ENCODE measurements at places on chromosomes 3 and 15.

DNA sequence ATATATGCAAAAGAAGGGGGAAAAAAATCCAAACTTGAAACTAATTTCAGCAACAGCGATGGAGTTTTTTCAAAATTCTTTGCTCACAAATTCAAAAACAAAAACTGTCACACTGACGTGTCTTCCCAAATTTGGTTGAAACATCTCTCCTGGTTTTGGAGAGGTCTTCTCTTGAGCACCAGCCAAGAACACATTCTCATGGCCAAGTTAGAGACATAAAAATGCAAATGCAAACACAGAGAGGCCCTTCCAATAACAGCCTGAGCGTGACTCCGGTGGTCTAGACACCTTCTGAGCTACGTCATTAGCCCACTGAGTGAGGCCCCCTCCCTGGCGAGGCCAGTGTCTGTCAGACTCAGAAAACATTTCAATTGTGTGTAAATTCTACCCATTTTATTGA is 436.0 kb upstream of the PROK2 start:
- DNase-seq, result no peak

- no peak for DNase-seq
Measured at GRCh38 chr3:46897829-46898320, 20.4 kb downstream of the PTH1R start.

DNA sequence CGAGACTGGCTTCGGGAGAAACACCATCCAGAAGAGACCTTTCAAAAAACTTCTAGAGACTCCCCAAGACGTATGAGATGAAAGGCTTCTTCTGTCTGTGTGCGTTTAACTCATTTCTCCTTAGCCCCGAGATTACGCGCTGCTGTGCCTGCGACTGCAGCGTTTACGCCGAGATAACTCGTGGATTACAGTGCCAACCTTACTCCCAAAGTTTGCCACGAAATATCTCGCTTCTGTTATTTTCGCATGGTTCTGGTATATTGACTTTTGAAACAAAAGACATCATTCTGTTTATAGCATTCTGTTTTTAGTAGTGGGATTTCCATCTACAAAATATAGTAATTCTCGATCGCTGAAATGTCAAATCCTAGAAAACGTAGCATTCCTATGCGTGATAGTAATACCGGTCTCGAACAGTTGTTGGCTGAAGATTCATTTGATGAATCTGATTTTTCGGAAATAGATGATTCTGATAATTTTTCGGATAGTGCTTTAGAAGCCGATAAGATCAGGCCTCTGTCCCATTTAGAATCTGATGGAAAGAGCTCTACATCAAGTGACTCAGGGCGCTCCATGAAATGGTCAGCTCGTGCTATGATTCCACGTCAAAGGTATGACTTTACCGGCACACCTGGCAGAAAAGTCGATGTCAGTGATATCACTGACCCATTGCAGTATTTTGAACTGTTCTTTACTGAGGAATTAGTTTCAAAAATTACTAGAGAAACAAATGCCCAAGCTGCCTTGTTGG is 467 bp downstream of the PGBD4 start:
- no peak for DNase-seq

GRCh38 chr3:110210086-110210660 is 861.4 kb upstream of the NECTIN3 start:
- no peak for DNase-seq

DNA sequence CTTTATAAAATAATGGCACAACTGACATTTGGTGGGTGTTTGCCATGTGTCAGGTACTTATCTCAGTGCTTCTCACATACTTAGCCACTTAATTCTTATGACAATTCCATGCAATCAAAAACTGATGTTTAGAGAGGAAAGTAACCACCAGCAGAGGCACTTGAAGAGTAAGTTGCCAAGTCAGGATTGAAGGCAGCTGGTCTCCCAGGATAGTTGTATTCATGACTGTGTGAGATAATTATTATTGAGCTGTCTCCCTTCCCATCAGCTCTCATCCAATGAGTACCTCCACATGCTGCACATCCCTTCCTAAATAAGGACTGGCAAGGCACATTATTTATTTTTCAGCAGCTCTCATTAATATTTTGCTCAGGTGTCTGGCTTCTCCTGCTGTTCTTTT is 4.8 kb downstream of the VEPH1 start:
- DNase-seq, result no peak

Measured in bone marrow (tissue), 2 donors.